NCI-H2029 (cell line): ENCODE measurements at places on chromosomes 4 and X.

- no peak for DNase-seq
These were observed 741.8 kb upstream of the INTU start for GRCh38 chr4:126890994-126891393.

DNA sequence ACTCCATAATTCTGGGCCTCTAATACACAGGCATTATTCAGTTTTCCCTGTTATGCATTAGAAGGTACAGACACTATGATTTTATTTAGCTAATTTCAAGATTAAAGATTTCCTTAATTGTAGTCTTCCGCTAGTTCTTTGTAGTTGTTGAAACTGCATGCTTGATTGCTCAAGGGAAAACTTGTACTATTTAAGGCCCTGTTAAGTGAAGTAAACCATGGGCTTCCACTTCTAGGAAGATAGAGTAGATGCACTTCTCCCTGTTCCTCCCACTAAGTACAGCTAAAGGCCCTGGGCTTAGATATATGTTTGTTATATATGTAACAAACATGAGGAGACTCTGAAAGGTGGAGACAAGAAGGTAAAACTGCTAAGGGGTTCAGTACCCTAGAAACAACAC lies 215.8 kb upstream of the LEF1 start:
- DNase-seq, result no peak

GRCh38 chr4:1487761-1488160 lies 81.5 kb upstream of the NKX1-1 start:
- DNase-seq, result no peak

DNA sequence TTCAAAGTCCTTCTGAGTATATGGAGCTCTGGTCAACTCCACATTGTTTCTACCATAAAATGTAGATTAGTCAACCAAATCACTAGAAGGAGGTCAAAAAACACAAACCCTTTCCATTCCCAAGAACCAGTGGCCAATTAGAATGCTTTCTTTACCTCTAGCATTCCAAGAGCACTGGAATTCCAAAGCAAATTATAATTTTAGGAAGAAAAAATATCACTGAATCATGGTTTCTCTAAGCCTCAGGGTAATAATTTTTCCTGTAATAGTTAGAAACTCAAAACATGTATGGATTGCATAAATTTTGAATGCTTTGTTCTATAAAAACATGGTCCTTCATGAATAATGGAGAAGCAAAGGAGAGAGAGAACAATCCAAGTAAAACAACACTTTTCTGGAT lies 39.5 kb downstream of the LEF1 start:
- no peak for DNase-seq

GRCh38 chrX:36336751-36337150 lies 417.2 kb downstream of the CFAP47 start:
- DNase-seq, result no peak

DNA sequence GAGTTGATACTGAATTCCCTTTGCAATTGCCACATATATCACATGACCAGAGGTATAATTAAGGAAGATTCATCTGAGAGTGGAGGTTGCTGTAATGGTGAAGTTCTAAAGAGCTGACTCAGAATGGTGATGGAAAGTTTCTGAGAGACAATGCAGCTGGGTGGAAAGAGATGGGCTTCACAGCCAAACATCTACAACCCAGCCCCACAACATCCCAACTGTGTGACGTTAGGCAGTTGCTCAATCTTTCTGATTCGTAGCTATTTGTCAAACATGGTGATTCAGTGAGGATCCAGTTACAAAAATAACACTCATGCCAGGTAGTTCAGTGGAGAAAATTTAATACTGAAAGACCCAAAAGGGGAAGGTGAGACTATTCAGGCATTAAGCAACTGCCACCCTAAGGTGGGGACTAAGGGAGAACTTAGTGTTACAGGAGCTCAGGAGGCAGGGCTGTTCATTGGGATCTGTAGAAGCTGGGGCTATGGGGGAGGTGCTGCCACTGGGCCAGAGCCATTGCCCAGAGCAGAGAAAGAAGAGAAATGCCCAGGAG lies 6.9 kb upstream of the AFF1 start:
- peak; percentile 47 for DNase-seq

- DNase-seq, result no peak
These were observed 864.3 kb upstream of the AGA start for GRCh38 chr4:178306565-178306964.

DNA sequence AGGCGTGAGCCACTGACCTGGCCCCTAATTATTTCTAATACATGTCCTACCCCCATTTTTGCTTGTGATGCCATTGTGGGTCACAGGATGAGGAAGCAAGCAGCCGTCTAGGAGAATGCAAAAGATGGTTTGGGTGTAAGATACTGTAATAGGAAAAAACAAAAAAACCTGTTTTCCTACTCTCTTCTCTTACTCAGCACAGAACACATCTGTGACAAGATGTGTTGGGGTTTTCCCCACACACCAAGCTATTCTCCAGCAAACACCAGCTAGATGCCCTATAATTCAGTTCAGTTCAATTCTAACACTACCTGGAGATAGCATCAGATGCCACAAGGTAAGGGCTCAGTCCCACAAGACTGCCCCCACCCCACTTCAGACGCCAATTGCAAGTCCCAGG lies 15.3 kb upstream of the HPRT1 start:
- no peak for DNase-seq

- DNase-seq, result no peak
These were observed 28.0 kb downstream of the LHFPL1 start for GRCh38 chrX:112651766-112652165.

GRCh38 chrX:109709129-109709631 lies 23.9 kb downstream of the ACSL4 start:
- DNase-seq, result no peak

DNA sequence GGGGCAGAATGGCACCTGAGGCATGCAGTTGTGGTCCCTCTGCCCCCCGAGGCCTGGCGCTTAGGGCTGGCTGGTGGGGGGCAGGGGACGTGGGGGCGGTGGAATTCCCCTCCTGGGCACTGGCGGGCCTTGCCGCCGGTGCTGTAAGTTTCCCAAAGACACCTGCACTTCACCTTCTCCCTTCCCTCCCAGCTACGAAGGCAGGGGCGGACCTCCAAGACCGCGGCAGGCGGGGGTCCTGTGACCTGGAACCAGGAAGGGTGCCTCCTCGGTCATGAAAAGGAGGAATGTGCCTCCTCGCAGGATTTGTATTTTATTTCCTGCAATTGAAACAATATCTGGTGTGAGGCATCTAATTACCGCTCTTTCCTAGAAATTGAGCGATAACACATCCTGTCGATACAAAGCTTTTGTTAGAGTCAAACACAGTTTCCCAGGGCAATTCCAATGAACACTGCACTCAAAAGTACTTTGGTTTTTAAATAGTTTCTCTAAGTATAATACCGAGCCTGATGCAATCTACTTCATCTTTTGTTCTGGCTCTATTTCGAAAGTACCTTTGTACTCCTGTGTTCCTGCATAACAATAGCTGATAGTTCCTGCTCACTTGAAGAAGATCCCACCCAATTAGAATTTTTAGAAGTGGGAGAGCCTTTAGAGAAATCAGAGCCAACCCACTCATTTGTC lies 12.3 kb upstream of the ADRA2C start:
- DNase-seq, result no peak

DNA sequence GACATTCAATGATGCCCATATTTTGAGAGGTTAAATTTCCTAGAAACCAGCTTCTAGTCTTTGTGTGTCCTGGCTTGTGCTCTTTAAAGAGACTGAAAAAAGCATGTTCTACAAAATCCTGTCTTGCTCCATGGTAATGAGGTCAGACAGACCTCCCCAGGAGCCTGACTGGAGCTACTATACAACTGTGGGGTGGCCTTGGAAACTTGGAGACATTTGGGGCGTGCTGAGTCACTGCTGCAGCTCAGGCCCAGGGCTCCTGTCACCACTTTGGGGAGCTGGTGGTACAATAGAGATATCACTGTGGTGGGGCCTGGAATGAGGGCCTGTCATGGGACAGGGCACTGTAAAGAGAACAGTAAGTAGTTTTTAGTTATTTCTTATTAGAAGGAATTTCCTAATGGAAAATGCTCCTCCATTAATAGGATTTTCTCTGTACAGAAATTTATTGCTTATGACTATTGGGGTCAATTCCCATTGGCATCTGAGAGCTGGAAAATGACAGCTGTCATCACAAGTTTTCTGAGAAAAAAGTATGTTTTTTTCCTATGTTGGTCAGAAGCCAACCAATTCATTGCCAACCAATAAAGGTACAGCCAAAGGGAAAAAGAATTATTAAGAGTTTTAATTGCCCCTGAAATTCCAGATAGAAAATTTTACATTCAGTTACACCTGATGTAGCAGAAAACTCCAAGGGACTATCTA lies 207.4 kb upstream of the JADE1 start:
- no peak for DNase-seq

- DNase-seq, result no peak
These were observed 83.8 kb upstream of the ZIC3 start for GRCh38 chrX:137482136-137482535.

- peak; percentile 18 for DNase-seq
These were observed 174.5 kb downstream of the SMIM20 start for GRCh38 chr4:26088433-26088928.

- no peak for DNase-seq
These were observed 62.5 kb downstream of the CD40LG start for GRCh38 chrX:136710325-136710951.

DNA sequence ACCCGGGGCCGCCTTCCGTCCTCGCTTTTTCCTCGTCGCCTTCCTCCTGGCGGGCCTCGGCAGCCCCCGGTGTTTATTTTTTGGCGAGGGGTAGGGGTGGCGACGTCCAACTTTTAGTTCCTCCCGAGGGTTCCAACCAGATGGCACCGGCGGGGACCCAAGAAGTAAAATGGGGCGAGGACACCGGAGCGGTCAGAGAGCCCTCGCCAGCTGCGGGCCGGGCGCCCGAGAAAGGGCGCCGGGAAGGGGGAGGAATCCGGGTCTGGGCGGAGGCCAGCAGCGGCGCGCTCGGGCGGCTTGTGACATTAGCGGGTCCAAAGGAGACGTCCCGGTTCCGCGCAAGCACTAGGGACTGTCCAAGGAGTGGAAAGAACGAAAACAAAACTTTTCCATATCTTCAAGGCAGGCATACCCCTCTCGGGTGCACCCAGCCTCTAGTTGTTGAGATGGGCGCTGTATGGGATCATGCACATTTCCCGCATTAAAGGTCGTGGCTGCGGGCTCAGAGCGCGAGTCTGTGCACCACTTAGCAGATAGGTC lies 691 bp upstream of the USP46 start:
- no peak for DNase-seq

DNA sequence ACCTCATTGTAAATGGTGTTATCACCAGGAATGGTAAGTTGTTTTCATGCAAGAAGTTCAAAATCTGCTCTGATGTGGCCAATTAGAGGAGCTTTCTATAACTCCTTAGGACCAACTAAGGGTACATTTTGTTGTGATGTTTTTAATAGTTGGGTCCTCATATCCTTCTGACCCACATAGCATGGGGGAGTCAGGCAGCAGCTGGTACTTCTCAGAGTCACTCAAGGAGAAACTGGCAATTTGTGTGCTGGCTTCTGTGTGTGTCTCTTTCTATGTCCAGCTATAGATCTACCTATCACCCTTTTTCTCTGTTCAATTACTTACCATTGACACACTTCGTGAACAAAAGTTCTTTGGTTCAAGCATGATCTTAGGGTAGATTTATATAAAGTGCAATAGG lies 194.3 kb upstream of the TENM3 start:
- DNase-seq, result no peak

DNA sequence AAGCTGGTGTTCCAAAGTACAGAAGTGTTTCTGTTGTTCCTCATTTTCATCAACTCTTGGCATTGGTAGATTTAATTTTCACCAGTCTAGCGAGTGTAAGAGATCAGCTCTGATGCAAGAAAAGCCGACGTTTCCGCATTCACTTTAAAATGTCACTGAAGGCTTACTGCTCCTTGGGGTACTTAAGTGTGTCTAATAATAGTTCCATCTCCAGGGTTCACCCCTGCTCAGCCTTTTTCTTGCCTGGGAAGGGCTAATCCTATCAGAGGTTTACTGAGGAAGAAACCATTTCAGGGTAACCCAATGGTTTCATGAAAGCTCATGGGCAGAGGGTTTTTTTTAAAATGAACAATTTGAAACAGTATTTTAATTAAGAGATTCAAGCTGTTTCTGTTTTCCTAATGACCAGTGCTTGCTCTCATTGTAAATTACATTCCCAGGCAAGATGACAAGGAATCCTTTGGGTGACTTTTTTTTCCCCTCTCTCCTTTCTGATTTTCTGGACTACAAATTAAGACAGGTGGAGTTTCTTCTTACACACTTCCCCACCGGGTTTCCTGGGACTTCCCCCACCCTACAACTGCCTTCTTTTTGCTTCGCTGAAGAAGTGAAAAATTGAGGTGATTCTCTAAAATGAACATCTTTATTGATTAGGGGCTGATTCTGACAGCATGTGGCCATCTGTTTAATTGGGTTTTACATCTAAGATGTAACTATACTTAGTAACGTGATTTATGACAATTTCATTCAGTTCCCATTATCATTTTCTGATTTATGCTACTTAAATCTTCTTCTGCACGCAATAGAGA lies 78.7 kb upstream of the CBLL2 start:
- no peak for DNase-seq

DNA sequence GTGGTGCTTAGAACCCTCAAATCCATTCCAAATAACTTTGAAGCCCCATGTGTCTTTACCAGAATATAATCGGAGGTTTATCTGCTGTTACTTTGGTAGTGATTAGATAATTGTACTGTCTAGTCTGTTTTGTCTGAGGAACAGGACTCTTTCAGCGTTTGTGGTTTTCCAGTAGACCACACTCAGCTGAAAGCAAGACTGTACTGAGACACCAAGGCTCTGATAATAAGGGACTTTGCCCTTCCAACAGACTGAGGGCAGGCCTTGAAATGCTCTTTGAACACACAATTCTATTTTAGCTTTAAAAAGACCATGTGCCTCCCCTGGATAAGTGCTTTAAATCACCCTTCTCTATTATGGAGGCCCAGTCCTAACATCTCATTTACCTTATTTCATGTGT lies 76.1 kb downstream of the KLHL8 start:
- DNase-seq, result no peak

DNA sequence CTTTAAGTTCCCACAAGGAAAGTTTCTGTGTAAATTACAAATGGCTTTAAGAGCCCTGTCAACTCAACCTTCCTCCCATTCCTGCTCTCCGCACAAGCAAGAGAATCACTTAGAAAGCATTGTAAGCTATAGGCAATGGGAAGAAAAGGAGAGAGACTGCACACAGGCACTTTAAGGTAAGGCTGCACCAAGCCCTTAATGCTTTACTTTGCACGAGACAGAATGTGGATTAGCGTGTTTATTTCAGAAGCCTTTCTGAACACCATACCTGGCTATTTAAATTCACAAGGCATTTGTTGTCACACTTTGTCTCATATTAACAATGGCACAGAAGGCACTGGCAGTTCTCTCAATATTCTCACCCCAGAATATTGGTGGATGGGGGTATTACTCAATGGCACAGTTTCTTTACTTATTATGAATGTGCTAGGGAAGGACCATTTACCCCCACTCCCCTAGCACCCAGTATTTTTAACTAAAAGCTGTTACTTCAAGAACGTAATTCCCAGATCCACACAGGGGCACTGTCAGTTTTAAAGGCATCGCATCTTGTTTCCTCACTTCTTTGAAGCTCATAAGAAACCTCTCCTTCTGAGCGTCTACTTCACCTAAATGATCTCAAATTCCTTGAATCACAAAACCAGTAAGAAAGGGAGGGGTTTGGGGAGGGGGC lies 150.0 kb downstream of the MAML3 start:
- no peak for DNase-seq
